Stimulated activated naive B cell treated with anti-CD40 and anti-IgM and Interleukin-4, amounts not matched to agents 10 μg/mL and 1 μg/mL and 100 μg/mL, for 72 hours (primary cell): ENCODE measurements at places on chromosomes 12 and 14.
A peak's percentile ranks its signal among the peaks of the same experiment; 100 is the strongest.

DNA sequence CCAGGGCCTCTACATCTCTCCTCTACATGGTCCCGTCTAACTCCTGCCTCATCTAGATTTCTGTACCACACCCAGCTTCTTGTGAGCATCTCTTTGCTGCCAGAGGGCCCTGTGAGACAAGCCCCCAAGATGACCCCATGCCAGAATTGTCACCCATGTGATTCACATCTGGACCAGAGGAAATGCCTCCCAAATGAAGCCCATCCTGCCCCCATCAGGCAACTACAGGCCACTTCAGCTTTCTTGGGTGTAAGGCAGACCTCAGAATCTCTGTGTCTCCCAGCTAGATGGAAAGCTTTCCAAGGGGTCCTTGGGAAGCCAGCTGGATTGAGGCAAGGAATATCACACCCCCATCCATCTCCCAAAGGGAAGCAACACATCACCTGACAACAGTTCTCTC, 9.3 kb upstream of the OAS3 start:
- no peak for DNase-seq

- DNase-seq, result no peak
Measured at GRCh38 chr14:92555465-92556111, 42.0 kb downstream of the RIN3 start.

DNA sequence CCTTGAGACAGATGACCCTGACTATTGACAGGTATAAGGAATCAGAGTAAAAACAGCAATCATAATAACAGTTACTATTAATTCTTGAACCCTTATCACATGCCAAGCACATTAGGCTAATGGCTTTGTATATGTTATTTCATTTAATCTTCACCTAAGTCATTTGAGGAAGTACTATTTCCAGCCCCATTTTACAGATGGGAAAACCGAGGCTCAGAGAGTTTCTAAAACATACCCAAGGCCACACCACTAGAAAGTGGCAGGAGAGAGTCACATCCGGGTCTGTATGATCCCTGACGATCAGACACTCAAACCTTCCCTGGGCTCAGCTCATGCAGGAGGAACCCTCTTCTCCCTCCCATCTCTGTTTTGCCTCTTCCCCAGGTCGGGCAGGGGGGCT, 209.5 kb downstream of the RBM19 start:
- no peak for DNase-seq

GRCh38 chr12:120703311-120703942, 6.8 kb upstream of the UNC119B start:
- DNase-seq, result no peak

DNA sequence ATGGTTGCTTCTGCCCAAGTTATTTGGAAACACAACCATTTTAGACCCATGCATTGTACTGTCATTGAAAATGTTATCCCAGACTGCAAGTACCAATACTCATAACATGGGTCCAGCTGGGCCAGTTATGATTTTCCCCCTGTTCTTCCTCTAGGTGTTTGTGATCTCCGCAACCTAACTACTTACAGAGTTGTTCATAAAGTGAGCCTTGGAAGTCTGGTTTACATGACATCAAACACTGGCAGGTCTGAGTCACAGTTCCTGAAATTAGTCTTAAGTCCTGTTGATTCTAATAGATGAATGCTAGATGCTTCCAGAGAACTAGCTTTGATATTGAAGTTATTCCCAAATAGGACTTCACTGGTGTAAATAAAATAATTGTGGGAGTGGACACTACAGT, 487.0 kb downstream of the MED13L start:
- DNase-seq, result no peak

DNA sequence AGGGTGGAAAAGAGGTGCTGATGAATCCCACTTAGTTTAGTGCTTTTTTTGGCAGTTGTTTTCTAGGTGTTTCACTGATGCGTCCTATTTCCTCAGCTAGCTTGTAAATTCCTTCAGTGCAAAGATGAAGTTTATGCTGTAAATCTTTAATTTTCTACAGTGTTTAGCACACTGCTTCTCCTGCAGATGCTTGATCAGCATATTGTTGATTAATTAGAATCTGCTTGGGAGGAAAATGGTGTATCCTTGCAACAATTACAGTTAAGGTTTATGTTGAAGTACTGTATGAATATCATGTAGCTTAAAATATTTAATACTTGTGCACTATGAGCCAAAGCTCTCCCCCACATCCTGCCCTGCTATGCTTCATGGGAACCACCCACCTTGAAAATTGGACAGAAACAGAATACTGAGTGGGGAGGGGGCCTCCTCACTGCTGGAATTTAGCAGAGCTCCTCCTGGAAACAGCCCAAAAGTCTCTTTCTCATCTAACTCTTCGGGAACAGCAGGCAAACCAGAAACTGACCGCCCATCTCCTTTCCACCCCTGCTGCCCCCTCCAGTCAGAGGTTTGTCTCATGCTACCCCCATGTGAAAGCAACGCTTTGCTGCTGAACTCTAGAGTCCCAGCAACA, 20.3 kb upstream of the DHRS4 start:
- no peak for DNase-seq

DNA sequence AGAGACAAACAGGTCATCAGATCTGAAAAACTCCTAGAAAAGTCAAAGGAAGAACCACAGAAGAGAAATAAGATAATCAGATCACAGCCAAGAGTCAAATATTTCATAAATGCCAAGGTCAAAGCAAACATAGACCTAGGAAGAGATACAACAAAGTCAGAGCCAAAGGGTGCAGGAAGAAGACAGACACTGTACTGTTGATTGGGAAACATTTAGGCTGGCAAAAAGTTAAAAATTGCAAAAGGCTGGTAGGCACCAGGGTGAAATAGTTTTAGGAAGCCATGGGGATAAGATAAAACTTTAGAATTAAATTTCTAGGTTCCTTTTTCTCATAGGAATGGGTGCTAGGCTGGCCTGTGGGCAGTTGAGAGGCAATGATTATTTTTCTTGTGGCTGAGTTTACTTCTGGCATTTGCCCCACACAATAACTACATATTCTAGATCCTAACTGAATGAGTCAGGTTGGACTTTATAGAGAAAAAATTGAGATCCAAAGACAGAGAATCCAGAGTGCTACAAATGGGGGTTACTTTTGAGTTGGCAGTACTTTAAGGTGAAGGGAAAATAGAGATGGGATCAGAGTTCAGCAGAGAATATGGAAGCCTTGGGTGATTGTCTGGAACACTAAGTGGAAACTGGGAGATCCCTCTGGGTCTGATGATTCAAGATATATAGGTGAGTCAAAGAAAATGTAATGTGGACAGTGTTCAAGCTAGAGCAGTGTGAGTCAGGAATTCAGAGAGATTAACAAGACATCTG, 215.5 kb downstream of the C12orf50 start:
- DNase-seq, result no peak

- no peak for DNase-seq
Measured at GRCh38 chr14:92706386-92706785, 42.0 kb downstream of the LGMN start.

DNA sequence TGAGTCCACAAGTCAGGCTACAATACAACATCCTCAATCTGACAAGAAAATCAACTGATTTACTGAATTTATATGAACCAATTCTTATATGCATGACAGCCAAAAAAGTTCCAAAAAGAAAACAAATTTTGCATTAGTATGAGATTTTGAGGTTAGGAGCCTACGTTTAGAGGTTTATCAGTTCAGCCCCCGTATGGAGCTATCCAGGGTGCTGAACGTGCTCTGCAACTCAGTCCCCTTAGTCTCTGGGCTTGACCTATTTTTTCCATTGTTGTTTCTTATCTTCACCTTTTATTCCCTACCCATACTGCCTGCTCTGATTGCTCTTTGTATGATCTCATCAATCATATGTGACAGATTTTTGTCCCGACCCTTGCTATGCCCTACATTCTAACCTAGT, 693.0 kb downstream of the NRXN3 start:
- DNase-seq, result no peak

DNA sequence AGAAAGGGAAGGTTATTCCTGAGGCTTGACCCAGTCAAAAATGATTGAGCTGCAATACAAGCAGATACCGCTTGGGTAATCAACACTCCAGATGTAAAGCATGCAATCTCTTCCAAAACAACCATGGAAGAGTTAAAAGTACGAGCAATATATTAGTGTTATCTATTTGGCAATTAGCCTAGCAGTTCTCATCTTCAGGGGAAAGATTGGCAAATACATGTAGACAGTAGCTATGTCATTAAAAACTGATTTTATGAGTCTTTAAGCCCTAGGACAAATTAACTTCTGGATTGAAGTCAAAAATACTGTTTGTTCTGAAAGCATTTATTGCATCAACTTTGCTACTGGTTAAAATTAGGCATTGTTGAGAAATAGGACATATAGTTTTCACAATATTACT, 9.3 kb upstream of the GYS2 start:
- DNase-seq, result no peak

GRCh38 chr14:61280526-61281185, 482 bp downstream of the TMEM30B start:
- DNase-seq, result peak; percentile 21

DNA sequence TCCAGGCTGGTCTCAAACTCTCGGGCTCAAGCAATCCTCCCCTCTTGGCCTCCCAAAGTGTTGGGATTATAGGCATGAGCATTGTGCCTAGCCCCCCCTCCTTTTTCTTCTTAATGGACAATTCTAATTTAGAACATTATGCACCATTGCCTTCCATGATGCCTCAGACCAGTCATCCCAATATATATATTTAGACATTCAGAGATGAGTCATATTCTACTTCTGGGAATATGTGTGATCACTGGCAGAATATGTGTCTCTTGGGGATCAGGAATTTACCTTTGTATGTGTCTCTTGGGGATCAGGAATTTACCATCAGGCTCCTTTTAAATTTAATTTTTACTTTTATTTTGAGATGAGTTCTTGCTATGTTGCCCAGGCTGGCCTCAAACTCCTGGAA, 7.5 kb upstream of the CCDC177 start:
- no peak for DNase-seq

GRCh38 chr14:72243309-72244293, 311.4 kb downstream of the RGS6 start:
- DNase-seq, result no peak

GRCh38 chr14:63982629-63983028, 129.8 kb downstream of the SYNE2 start:
- DNase-seq, result no peak

DNA sequence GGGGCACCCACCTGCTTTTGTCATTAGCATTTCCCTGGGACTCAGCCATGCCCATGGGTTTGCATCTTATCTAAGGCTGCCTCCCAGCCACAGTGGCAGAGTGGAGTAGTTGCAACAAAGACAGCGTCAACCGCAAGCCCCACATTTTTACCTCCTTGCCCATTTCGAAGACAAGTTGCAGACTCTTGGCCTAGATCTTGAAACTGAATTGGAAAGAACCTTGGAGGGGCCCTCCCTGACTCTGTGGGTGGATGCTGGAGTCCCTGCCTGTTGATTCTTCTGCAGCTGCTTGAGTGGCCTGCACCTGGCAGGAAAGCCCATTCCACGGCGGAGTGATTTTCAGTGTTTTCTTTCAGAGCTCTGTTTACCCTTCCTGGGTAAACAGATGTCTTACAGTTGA, 309.0 kb downstream of the VRK1 start:
- peak; percentile 17 for DNase-seq

DNA sequence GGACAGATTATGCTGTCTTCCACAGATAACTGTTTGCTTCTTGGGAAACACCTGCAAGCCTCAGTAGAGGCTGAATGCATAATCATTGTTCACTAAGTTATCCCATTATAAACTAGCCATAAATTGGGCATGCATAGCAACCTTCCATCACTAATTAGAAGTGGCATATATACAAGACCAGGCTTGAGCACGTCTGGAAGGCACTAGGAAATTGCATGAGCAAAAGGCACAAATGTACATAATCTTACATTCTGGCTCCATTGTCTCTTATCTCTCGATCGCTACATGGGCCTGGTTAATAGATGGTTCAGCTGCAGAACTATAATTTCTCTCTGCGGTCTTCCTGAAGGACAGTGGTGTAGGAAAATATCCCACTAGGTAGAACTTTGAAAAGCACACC, 679.2 kb downstream of the RPL10L start:
- no peak for DNase-seq

DNA sequence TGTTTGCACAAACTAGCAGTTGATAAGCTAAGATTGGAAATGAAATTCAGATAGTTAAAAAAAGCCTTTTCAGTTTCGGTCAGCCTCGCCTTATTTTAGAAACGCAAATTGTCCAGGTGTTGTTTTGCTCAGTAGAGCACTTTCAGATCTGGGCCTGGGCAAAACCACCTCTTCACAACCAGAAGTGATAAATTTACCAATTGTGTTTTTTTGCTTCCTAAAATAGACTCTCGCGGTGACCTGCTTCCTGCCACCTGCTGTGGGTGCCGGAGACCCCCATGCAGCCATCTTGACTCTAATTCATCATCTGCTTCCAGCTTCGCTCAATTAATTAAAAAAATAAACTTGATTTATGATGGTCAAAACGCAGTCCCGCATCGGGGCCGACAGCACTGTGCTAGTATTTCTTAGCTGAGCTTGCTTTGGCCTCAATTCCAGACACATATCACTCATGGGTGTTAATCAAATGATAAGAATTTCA, 335.6 kb downstream of the TMEM121 start:
- peak; percentile 77 for DNase-seq

- no peak for DNase-seq
Measured at GRCh38 chr14:21455592-21455911, 371 bp downstream of the CHD8 start.

- DNase-seq, result no peak
Measured at GRCh38 chr14:103015426-103015825, 41.9 kb downstream of the CDC42BPB start.

GRCh38 chr14:68762953-68763764, 29.7 kb downstream of the ZFP36L1 start:
- no peak for DNase-seq

- no peak for DNase-seq
Measured at GRCh38 chr12:118689793-118690192, 291.5 kb upstream of the SRRM4 start.

DNA sequence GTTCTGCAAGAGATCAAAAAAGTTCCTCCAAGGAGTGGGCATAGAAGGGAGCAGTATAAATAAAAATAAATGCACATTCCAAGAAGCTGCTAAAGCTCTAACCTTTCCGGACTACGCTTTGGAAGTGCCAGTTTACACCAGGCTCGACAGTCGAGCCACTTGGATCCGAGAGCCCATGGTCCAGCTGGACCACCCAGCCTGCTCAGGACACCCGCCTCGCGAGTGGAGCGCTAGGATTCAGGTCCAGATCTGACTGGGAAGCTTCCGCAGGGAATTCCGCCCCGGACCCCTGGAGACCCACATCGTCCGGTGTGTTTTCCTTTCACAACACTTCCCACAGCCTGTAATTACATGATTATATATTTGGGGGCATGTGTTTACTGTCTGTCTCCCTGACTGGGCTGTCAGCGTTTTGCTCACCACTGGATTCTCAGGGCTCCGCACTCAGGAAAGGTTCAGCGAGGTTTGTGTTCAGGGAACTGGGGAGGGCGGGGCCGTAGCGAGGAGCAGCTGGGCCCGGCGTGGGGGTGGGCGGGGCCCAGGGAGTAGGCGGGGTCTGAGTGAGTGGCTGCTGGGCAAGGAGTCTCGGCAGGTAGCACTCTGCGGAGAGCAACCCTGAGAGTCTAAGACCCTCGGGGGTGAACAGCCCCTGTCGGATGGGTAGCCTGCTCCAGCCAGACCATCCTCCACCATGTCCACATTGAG, 52.3 kb upstream of the TMEM263 start:
- DNase-seq, result peak; percentile 16
